ENCODE measurements at places on chromosomes 5 and 9.

DNA sequence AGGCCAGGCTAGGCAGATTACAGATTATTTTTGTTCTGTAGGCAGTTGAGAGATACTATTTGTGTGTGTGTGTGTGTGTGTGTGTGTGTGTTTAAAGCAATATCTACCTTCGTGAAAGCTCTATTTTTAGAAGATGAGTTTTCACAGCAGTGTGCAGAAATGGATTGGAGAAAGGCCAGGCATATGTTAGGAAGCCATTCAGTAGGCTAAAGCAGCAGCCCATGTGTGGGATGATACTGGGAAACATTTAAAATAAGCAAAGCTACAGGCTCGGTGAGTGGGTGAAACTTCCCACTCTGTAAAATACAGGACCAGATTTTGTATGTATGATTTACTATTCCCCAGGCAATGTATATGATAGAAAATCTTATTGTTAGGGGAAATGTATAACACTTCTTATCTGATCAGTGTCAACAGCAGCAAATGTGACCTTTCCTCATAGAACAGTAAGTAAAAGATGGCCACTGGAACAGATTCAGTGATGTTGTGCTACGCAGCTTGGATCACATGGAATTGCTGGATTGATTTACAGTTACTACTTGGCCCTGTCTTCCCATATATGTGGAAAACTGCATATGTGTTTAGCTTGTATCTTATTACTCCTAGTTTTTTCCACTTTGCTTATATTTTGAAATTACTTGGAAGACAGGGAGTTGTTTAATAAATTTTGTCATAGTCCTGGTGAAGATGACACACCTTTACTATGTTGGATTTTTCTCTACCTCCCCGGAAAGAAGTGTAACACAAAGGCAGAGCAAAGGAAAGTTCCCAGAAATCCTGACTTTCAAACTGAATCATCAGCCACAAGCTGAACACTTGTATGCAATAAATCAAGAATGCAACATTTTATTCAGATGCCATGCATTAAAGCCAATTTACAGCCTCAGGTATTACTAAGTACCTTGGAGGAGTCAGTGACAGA, 1077.7 kb upstream of the SEMA6A start:
- no peak for DNase-seq

DNA sequence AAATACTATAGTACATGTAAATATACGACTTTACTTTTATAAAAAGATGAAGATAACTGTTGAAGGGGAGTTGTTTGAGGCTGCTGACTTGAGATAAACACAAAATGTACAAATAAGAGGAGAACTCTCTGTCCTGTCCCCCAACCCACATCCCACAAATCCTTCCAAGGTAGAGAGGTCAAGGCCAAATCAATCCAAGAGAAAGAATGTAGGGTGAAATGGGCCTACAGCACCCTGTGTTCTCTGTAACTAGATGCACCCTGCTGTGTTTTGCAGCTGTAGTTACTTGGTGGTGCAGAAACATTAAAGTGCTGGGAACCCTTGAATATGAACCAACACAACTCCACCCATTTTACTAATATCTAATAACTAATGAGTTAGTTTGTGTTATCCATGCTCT, 2.0 kb upstream of the LHFPL2 start:
- DNase-seq, result no peak

GRCh38 chr9:30534455-30534854, 1850.0 kb upstream of the ACO1 start:
- no peak for DNase-seq

- no peak for DNase-seq
Measured at GRCh38 chr5:53100606-53101005, 9.0 kb downstream of the MOCS2 start.

DNA sequence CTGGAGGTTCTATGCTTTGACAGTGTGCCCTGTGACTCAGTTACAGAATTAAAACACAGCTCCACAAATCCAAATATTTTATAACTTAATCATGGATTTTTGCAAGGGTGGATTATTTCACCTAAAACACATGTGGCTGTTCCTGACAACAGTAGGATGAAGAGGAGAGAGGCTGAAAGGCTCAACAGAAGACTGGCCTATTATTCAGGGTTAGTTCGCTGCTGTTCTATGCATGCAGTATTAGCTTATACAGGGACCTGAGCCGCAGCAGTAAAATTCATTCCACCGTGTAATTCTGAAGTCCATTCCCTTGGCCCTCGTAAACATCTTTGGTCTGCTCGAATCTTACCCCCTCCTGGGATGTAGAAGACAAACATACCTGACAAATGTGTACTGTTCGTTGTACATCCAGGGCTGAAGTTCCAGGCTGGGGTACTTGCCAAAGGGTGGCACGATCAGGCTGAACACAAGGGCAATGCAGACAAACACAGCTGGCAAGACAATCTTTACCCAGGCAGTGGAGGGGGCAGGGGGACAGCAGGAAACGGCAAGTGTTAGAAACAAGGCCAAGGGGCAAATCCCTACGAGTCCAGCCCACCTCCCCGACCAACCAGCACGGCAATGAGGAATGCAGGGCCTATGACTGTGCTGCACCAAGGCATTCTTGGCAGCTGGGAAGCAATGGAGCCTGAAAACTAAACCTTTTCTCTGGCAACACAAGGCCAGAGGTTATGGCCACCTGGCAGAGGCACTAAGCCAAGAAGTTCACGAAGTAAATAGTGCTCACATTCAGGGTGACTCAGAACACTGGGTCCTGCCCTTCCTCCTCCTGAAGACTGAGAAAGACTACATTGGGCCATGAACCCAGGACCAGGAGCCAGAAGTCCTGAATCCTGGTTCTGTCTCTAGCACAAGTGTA, 46.8 kb downstream of the NIPSNAP3B start:
- DNase-seq, result peak; percentile 14

DNA sequence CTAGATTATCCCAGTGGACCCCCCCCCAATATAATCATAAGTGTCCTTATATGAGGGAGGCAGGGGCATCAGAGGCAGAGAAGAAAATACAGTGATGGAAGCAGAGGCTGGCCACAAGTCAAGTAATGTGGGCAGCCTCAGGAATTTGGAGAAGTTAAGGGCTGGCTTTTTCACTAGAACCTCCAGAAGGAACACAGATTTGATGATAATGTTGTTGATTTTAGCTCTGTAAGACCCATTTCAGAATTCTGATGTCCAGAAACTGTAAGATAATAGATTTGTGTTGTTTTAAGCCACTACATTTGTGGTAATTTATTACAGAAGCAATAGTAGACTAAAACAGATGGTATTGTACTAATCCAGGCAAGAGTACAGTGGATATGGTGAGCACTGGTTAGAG, 36.3 kb upstream of the LRRTM2 start:
- DNase-seq, result no peak

DNA sequence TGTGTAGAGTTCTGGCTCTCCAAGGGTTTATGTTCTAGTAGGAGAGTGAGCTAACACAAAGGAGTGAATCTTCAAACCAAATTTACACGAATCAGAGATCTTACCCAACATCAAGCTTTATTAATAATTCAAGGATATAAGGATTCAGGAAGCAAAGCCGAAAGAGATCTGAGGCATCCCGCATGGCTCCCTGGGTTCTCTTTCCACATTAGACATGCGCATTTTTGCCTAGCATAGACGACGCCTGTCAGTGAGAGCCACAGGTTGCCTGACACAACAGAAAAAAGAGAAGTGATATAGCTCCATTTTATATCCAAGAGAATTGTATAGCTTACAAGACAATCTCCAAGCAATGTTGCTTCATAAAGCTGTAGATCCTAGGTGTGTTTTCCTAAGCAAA, 52.6 kb downstream of the ESM1 start:
- DNase-seq, result no peak

DNA sequence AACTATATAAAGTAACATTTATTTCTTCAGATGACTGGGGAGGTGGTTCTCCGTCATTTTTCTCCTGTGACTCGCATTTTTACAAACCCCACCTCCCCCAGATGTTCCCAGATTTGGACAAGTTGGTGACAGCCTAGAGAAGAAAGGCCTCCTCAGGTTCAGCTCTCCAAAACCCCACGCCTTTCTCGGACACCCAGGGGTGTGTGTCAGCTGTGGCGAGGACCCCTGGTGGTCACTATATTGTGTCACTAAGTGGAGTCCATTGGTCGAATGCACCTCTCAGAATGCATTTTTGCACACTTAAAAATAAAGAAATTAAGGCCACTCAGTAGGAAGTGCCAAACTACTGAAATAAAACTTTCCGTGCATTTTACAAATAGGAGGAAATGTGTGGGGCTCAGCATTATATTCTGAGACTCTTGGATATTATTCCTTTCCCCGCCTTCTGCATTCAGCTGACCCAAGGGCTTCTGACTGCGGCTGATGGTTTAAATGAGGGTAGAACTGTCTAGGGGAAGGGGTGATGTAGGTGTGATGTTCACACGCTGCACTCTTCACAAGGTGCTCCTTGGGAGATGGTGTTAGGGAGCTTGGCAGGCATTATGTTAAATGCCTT, 47.6 kb downstream of the ACO1 start:
- no peak for DNase-seq

DNA sequence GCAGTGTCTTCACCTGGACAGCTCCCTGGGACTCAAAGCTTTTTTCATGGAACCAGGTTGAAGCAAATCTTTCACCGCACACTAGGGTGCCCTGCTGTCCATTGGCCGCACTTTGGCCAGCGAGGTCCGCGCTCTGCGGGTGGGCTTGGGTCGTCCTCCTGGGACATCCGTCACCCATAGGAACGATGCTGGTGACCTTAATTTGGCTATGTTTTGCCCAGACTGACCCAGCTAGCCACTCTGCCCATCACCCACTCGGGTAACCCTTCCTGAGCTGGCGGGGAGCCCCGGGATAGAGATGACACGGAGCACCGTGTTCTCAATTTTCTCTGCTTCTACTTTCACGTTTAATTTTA, 25.9 kb downstream of the ZDHHC11B start:
- DNase-seq, result no peak

DNA sequence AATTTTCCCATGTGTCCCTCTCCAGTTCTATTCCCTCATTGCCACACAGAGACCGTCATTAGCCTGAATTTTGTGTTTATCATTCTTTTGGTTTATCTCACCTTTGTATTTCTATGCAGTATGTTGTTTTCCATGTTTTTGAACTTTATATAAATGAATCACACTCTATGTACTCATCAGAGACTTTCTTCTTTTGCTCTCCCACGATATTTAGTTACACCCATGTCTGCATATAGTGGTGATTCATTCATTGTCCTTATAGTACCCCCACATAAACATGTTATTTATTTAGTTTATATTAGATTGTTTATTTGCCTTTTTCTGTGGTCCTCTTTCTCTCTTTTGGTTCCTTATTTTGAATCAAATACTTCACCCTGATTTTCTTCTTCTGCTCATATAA, 199.7 kb downstream of the FSTL4 start:
- DNase-seq, result no peak

DNA sequence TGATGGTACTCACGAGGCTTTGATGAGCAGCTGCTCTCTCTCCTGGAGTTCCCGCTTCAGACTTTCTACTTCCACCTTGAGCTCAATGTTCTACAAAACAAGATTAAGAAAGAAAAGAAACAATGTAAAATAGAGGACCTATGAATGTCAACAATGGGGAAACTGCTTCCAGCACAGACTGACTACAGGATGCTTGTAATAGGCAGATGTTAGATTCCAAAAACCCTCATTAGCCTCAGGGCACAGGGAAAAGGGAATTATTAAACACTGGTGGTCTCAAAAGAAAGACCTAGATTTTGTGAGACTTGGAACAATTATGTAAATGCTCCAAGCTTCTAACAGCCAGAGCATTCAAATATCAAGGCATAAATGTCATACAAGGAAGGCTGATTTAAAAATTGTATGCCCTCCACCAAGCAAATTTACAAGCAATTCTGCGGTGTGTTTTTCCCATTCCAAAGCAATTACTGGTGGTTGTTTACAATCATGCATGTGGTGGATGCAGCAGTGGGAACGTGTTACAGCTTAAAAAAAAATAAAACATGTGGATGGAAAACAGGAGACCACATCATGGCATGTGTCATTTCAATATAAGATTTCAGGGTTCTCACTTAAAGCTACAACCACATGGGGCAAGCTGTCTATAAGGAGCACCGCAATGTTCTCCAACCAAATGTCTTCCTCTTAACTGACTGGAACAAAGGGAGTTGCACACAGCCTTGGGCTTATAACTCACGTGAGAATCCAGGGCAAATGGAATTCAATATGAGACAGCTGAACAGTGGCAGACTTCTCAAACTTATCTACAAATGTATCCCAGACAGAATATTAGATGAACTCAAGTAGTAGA, 34.0 kb downstream of the CDK5RAP2 start:
- DNase-seq, result no peak

DNA sequence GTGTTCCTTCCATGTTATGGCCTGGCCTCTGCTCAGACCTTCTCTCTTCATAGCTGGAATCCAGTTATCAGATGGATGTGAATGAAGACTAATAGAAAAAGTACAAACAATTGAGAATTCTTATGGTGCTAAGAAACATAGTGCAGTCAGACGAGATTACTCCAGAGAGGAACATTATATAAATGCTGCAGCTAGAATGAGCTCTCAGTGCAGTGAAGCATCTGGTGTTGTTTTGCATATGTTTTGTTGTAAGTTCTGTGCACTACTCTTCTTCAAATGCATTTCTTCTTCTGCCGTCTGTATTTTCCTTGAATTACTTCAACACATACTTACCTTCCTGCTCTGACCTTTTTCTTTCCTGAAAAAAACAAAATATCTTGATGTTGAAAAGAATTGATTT, 602.4 kb upstream of the CDH18 start:
- DNase-seq, result no peak

- no peak for DNase-seq
Measured at GRCh38 chr9:18490641-18491370, 16.9 kb downstream of the ADAMTSL1 start.

- DNase-seq, result no peak
Measured at GRCh38 chr9:116816484-116816883, 129.4 kb downstream of the TRIM32 start.

DNA sequence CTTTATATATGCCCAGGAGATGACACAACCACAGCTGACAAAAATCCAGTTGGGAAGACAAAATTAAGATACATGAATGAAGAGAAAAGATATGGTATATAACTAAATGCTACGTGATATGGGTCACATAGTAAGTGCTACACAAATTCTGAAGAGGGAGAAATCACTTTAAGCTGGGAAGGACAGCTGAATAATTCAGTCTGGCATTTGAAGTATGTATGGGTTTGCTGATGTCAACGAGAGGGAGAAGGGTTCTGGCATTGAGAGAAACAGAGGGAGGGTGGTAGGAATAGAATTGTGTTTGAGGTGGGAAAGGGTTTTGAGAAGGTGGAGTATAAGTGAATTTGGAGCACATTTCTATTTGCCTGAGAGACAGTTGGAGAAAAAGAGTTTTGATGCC, 6.7 kb upstream of the SLIT3 start:
- no peak for DNase-seq

GRCh38 chr5:893711-894110, 1.0 kb downstream of the TRIP13 start:
- no peak for DNase-seq

Data from head of caudate nucleus (tissue), 42 donors.